CD4-positive, alpha-beta T cell treated with Interferon gamma for 1 hour (primary cell): ENCODE measurements at places on chromosomes 1 and 21.

DNA sequence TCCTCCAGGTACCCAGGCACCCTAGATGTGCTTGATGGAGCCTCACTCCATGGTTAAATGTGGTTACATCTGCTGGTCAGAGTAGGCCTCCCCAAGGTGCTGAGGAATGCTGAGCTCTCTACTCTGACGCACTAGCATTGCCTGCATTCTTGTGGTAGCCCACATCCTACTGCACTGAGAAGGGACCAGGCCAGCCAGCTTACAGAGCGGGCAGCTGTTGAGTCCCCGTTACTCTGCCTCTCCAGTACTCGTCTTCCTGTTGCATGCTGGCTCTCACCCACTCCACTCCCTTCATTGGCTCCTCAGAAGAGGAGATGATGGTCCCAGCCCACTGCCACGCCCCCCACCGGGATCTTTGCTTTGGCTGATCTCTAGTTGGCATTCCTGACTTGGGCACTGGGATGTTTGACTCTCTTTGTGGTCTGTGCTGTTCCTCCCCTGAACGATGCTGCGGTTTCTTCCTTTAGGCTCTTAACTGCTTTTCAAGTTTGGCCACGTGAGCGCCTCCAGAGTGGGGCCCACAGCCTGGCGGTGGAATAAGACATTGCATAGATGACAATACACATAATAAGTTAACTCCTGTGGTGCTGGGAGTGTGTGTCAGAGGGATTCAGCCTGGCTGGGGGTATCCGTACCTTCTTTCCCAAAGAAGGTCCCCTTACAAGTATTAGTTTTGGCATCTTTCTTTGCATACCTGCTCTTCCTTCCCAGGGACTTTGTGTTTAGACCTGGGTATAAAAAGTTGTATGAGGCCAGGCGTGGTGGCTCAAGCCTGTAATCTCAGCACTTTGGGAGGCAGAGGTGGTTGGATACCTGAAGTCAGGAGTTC, 18.6 kb downstream of the AZIN2 start:
- peak; percentile 70 for DNase-seq

DNA sequence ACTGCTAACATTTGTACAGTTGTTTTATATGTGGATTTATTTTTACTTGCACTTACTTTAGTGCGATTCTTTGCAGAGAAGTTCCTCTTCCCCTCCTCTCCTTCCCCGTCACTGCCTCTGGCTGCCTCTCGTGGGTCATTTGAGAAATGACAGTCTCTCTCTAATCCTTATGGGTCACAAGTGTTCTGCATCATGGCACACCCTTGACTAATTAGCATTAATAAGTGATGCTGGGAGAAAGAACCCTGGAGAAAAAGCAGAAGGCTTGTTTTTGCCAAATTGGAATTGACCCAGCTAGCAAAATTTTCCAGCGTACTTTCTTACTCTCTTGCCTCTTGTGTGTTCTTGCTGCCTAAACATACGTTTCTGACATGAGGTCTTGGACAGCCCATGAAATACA, 301.2 kb downstream of the DUSP10 start:
- DNase-seq = peak; percentile 31

GRCh38 chr1:51997974-51998382, 7.5 kb upstream of the RAB3B start:
- no peak for DNase-seq

DNA sequence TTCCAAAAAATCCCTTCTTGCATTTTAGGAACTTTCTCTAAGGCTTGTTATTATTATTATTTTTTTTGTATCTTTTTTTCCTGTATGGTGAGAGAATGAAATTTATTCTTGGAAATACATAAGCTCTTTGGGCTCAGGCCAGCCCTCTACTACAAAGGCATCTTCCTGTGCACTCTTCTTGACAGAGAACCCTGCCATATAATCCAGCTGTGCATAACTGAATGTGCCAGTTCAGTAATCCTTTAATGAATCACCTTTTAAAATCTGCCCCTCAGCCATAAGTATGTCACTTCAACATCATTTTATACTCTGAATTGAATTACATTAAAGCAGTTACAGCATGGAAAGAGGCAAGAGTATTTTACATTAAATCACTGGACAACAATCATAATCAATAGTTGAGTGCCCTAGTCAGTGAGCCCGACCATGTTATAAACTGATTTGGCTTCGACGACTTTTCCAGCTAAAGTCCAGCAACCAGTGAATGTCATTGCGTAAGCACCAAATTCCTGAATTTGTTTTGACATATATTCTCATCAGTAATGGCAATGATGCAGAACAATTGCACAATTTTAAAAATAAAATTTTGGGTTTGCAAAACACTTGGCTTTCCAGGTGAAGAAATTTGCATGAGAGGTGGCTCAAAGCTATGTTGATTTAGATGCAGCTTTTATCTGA, 59.2 kb upstream of the KCNK2 start:
- DNase-seq = no peak

GRCh38 chr1:30088594-30088993, 634.8 kb downstream of the MATN1 start:
- DNase-seq = no peak

- no peak for DNase-seq
These were observed 93.9 kb upstream of the USP24 start for GRCh38 chr1:55309053-55309452.

DNA sequence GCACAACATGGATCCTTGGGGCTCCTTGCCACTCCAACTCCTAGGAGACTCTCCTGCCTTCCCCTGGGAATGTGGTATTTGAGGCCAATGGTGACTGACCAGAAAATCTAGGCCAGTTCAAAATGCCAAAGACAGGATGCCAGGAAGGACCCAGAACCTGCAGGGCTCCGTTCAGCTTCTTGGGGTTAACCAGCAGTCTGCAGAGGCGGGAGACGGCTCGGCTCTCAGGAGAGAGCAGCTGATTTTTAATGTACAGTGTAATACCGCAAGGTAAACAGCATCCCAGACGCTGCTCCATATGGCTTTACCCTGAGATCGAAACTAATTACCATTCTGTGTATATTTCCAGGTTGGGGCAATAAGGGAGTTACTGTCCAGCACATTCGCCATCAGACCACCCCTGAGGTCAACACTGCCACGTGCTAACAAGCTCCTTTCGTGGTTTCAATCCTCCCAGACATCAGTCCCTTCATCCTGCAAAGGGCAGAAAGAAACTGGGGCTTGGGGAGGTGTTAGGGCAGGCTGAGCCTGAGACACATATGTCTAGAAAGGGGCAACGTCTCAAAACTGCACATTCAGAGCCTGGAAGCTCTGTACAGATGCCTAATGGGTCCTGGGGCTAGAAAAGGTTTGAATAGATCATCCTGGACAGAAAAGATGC, 16.7 kb downstream of the ITPKB start:
- no peak for DNase-seq

GRCh38 chr1:36576551-36577110, 93.9 kb upstream of the CSF3R start:
- DNase-seq = no peak

- no peak for DNase-seq
These were observed 13.0 kb downstream of the NES start for GRCh38 chr1:156664046-156664766.

- DNase-seq = no peak
These were observed 259.0 kb downstream of the FOXD2 start for GRCh38 chr1:47696737-47697441.

DNA sequence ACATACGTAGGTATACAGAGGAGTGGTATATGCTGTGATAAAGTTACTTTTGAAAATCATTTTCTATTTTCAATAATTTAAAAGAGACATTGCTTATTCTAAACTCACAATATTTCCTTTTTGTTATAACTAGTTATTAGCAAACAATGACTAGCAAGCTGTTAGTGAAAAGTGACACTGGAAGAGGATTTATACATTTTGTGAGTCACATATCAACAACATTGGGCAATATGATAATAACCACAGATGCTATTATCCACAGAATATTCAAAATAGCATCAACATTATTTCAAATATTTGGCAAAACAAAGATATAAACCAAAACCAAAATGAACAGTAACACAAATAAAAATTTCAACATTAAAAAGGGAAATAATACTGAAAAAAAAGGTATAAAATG, 104.0 kb upstream of the HP1BP3 start:
- no peak for DNase-seq

DNA sequence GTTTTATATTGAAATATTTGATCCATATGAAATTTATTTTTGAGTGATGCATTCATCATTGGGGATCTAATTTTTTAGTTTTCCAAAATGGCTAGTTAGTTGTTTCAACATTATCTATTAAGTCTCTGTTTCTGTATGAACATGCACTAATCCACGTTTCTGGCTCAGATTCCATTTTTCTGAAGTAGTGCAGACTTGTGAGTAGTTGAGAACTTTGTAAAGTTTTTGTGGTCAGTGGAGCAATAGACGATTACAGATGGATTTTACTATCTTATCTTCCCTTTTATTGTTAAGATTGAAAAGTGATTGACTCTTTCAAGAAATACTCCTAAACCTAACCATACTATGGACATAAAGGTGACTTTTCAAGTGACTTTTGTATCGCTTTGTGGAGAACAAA, 16.7 kb downstream of the SOAT1 start:
- DNase-seq = no peak

- no peak for DNase-seq
These were observed 102.7 kb upstream of the AJAP1 start for GRCh38 chr1:4551706-4552105.

DNA sequence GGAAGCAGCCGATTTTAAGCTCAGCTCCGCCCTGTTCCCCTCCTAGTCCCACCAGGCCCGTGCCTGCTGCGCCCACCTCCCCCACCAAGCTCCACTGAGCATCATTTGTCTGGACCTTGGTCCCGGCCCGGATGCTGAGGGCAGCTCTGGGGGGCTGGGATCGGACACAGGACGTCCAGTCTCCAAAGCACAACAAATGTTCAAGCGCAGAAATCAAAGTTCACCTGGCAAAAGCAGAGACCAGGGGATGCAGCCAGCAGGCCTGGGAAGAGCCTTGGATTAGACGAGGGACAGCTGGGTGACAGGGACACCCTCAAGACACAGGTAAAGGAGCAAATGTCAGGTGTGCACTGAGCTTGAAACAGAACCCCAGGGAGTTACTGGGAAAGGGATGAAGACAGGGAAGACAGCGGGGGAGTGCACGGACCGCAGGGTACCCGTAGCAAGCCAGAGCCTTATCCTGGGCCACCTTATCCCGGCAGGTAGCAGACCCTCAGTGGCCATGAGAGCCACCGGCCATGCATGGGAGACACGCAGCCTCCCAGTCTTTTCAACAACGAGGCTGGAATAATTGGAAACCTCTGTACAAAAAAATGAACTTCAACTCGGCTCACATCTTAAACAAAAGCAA, 22.2 kb upstream of the TMEM52 start:
- no peak for DNase-seq

- no peak for DNase-seq
These were observed 4.9 kb upstream of the KIF14 start for GRCh38 chr1:200625381-200625824.
